ENCODE measurements at places on chromosomes 12 and 14.

GRCh38 chr14:68076451-68076850, 256.9 kb downstream of the RAD51B start:
- no peak for DNase-seq

DNA sequence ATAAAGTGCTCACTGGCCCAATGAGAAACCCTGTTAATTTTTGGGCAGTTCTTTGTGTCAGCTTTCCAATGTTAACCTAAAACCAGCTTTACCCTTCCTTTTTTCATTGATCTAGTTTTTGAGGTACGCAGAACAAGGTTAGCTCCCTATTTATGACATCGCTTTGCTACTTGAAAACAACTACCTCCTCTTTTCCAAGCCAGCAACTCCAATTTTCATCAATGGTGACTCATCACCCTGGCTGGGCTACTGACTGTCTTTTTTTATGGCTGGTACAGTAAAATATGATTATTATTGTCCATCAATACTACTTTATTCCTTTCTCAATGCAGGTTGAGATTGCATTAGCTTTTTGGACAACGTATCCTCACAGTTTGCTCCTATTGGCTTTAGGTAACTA, 22.5 kb upstream of the AKAP6 start:
- no peak for DNase-seq

- no peak for DNase-seq
Observed at GRCh38 chr12:109113661-109114321, 2.6 kb upstream of the ACACB start.

DNA sequence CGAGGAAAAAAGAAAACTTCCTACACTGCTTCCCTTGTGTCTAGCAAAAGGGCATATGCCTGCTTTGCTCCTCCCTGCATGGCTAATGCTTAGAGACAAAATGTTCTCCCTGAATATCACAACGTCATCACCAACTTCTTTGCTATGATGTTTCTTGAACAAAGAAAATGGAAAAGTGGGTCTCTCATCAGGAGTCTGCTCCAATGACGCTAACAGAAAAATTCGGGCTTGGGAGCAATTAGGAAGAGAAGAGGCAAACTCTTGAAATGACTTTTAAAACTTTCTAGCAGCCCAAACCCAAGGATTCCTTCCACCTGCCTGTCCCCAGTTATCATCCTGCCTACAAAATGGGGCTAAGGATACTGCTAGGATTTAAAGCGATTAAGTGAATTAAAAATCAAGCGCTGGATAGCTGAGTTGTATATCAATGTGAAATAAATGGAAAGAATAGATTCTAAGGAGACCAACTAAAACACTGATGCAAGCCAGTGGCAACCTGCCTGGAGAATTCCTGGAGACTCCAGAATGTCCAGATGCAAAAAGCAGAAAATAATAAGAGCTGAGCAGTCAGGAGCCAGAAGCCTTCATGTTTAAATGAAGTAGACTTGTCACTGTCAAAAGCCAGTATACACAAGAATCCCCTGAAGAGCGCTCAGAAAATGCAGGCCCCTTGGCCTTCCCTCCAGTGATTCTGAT, 183.8 kb downstream of the DPF3 start:
- no peak for DNase-seq

DNA sequence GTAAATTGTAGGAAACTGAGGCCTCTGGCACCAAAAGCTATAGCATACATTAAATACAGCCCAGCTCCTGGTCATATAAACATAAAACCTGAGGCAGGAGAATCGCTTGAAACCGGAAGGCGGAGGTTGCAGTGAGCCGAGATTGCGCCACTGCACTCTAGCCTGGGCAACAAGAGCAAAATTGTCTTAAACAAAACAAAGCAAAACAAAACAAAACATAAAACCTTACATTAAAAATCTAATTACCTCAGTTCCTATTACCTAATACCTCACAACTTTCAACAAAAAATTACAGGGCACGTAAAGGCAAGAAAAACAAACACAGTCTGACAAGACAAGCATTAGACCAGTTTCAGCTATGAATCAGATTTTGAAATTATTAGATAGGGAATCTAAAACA, 36.7 kb downstream of the TMEM116 start:
- no peak for DNase-seq

DNA sequence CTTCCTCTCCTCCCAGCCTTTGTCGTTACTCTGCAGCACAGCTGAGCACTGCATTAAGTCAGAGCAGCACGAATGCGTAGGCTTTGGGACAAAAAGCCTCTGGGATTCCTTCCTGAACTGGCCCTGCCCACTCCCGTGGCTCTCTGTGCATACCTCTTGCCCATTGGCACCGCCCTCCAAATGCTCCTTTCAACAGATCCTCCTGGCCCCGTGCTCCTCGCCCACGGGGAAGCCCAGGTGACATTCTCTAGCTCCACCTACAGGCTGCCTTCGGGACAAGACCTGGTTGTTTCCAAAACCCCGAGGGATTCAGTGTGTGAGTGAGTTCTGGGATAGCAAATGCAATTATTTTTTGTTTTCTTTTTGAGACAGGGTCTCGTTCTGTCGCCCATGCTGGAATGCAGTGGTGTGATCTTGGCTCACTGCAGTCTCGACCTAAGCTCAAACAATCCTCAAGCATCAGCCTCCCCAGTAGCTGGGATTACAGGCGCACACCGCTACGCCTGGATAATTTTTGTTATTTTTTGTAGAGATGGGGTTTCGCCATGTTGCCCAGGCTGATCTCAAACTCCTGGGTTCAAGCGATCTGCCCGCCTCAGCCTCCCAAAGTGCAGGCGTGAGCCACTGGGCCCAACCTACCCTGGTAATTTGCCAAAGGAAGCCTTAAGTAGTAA, 17.9 kb upstream of the TDRD9 start:
- DNase-seq = peak; percentile 94

DNA sequence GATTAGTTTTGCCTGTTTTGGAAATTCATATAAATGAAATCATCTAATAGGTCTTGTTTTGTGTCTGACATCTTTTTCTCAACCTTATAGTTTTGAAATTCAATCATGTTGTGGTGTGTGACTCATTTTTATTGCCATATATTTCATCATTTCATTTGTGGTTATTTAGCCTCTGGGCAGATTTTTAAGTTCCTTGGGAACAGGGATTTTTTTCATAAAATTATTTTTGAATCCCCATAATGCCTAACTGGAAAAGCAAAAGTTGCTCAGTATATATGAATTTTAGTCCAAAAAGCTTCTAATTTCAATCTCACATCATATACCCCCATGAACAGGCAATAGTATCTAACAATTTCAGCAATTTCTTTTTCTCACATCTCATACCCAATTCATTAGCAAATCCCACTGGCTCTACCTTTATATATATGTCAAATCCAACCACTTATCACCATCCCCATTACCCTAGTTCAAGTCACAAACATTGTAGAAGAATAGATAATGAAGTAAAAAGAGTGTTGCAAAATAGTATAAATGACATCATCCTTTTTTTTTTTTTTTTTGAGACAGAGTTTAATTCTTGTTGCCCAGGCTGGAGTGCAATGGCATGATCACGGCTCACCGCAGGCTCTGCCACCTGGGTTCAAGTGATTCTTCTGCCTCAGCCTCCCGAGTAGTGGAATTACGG, 2.6 kb upstream of the OR6J1 start:
- no peak for DNase-seq

Data from hepatocyte (in vitro differentiated cells).